ENCODE measurements at places on chromosomes 13 and 19.
A peak's percentile ranks its signal among the peaks of the same experiment; 100 is the strongest.

DNA sequence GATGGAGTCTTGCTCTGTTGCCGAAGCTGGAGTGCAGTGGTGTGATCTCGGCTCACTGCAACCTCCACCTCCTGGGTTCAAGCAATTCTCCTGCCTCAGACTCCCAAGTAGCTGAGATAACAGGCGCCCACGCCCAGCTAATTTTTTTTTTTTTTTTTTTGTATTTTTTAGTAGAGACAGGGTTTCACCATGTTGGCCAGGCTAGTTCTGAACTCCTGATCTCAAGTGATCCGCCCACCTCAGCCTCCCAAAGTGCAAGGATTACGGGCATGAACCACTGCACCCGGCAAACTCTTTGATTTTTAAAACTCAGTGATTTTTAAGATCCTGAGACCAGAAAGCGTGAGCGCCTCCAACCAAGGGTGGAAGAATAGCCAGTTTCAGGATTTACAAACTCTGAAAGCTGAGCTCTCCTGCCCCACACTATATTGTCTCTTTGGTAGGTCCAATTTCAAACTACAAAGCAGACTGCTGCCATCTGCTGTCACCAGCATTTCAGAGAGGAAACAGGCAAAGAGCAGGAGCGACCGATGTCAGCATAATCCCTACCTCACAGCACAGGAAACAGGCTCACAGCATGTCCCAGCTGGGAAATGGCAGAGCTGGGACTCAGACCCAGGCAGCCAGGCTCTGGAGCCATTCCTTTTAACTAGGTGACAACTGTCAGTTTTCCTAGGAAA, 9.2 kb downstream of the NOSIP start:
- no peak for ATAC-seq

- peak; percentile 83 for ATAC-seq
Observed at GRCh38 chr19:4369109-4369887, 25.9 kb downstream of the MPND start.

- ATAC-seq, result no peak
Observed at GRCh38 chr13:97654236-97654635, 220.3 kb downstream of the RAP2A start.

- ATAC-seq, result no peak
Observed at GRCh38 chr13:114319441-114319913, 5.2 kb downstream of the CHAMP1 start.

GRCh38 chr19:34661357-34661756, 15.6 kb downstream of the SCGB2B2 start:
- no peak for ATAC-seq

DNA sequence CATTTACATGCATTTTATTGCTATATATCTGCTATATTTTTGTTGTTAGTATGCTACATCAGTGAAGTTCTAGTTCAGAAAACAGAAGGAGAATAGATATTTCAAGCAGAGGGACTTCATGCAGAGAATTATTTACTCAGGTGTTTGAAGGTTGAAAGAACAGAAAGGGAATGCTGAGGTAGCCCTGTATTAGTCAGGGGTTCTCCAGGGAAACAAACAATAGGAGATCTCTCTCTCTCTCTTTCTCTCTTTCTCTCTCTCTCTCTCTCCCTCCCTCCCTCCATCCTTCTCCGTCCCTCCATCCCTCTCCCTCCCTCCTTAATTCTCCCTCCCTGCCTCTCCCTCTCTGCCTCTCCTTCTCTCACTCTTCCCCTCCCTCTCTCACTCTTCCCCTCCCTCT, 114.3 kb upstream of the TDRD3 start:
- ATAC-seq, result no peak

DNA sequence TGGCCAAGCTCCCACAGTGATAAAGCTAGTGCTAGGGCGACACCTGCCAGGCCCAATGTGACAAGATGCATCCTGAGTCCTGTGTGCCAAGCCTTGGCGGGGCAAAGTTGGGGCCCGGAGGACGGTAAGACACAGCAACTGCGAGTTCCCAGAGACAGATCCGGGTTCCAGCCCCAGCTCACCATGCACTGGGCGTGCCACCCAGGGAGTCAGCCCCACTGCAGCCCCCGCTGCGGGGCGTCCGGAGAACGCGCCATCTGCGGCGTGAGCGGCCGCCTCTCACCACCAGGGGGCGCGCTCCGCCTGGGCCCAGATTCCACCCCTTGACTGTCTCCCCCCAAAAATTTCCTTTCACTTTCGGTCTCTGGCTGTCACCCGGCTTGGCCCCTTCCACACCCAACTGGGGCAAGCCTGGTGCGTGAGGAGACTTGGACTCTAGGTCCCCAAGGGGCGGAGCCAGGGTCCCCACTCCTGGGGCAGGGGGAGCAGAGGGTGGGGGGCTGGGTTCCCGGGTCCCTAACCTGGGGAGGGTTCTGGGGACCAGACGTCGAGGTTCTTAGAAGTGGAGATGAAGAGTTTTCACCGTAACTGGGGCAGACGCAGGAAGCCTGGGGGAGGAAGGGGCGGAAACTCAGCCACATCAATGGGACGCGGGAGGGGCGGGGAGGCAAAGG, at the start of gene FLT3LG:
FLT3LG (plus strand) TSS at position 348 of the 674 bp plus-strand sequence. CDS start 425 bp downstream, outside the sequence.
- peak; percentile 77 for ATAC-seq

- ATAC-seq, result no peak
Observed at GRCh38 chr13:61608138-61608537, 192.5 kb upstream of the PCDH20 start.

DNA sequence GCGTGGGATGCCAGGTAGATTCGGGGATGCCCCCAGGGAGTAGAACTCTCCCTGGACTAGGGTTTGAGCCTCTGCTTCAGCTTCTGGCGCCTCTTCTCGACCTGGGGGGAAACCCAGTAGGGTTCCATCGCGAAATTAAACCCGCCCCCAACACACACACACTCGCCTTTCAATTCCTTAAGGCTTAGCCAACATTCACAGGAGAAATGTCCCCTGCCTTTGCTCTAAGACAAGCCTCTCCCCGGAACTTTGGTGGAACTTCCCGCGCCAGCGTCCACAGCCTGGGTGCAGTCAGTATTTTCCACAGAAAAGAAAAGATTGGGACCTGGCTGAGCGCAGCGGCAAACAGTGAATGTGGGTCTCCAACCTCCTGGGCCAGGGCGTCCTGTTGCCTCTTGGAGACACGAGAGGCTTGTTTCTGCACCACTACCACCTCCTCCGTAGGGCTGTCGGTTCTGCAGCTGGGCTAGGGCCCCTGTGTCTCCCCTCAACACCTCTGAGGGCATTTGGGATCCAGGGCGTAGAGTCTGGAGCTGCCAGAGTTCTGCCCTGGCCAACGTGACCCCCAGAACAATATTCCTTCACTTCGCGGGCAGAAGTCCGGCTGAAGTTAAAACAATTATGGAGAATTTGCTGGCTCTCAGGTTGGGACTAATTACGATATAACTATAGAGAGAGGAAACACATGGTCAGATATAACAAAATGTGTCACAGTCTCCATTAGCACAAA, 3.2 kb downstream of the PDX1 start:
- no peak for ATAC-seq

- no peak for ATAC-seq
Observed at GRCh38 chr13:31755803-31756212, 16.5 kb downstream of the RXFP2 start.

- peak; percentile 96 for ATAC-seq
Observed at GRCh38 chr13:44259045-44260027, 114.3 kb upstream of the SERP2 start.

DNA sequence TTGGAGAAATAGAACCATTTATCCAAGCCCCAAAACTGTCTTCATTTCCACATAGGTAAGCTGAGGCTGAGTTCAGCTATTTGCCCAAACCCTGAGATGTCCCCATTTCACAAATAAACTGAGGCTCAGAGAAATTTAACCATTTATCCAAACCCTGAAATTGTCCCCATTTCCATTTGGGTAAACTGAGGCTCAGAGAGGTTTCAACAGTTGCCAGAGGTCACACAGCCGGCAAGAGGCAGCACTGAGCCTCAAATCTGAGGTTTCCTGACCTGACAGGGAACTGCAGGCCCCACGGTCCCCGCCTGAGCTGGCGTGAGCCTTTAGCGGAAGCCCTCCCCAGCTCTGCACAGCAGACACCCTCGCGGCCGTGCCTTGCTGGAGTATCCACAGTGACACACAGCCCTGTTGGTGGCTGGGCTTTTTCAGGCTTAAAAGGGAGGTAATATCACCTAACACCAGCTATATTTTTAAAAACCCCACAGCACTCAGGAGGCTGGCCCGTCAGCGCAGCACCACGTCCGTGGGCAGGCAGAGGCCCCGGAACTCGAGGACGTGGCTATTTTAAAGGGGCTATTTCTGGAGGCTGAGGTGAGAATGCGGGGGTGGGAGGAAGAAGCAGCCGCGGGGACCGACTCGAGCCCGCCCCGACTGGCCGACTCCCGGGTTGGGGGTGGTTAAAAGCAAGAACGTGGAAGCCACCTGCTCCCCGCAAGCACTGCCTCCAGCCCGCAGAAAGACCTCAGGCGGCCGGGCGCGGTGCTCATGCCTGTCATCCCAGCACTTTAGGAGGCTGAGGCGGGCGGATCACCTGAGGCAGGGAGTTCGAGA, 18.5 kb downstream of the PTPRS start:
- peak; percentile 89 for ATAC-seq

DNA sequence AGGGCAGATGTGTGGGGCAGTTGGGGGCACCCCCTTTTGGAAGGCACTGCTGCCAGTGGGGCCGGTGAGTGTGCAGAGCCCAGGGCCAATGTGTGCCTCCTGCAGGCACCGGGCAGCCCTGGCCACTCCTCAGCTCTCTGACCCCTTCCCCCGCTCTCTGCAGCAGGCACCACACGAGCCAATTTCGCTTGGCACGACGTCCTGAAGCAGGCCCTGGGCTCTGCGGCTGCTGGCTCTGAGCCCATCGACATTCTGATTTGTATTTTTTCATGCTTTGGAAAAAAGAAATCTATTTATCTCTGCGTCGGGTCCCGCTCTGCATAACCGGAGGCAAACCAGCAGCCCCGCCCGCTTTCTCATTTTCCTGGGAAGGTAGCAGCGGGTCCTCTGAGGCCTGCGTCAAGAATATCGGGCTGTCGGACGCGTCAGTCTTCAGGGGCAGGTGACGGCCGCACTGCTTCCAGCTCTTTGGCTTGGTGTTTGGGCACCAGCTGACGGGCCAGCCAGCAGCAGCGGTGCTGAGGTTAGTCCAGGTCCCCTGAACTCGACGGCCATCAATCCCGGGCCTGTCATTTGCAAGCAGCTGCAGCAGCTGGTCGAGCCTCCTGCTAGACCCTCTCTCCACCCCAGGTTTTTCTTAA, 134.3 kb downstream of the KDM4B start:
- no peak for ATAC-seq

DNA sequence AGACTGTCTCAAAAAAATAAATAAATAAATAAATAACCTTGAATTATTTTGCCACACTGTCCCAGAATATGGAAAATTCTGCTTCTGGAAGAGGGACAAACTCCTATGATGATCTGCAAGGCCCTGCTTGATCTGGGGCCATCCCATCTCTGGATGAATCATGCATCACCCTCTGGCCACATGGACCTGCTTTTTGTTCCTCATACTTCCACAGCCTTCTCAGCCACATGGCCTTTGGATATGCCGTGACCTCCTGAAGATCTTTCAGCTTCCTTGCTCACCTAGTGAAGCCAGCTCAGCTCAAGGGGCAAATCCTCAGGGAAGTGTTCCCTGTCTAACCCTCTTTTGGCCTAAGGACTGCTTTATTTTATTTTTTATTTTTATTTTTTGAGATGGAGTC, 10.3 kb downstream of the IER2 start:
- no peak for ATAC-seq

DNA sequence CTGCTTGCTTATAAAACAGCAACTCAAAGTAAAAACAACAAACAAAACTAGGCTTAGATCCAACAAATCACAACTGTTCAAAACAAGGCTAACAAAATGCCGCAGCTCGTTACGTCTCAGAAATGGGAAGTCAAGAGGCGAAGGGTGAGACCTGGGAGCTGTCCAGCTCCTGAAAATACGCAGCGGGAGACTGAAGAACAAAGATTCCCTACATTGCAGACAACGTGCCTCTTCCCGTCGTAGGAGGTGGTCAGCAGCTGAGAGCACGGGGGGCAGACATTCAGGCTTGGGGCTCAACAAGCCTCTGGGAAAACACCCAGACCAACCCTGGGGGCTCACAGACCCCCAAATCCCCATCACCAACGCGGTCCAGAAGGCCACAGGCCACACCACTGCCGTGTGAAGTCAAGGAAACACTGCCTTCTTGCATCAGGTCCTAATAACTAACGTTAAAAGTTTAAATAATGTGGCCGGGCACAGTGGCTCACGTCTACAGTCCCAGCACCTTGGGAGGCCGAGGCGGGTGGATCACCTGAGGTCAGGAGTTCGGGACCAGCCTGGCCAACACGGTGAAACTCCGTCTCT, 13.5 kb downstream of the PLPP2 start:
- no peak for ATAC-seq

- no peak for ATAC-seq
Observed at GRCh38 chr13:70703755-70704154, 595.5 kb upstream of the KLHL1 start.

DNA sequence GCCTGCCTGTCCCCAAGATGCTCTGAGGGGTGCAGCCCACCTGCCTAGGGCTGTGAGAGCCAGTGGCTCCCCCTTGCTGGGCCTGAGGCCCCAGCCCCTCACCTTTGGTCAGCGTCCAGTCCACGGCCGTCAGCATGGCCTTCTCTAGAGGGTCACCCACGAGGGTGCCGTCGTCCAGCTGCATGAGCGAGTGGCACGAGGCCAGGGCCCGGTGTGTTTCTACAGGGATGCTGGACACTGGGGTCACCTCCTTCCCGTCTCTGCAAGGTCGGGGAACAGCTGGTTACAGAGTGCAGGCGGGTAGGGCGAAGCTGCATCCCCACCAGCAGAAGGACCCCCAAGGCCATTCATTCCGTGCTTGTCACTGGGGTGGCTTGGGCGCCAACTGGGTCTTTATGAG, 9.0 kb downstream of the ATP13A1 start:
- ATAC-seq, result no peak

DNA sequence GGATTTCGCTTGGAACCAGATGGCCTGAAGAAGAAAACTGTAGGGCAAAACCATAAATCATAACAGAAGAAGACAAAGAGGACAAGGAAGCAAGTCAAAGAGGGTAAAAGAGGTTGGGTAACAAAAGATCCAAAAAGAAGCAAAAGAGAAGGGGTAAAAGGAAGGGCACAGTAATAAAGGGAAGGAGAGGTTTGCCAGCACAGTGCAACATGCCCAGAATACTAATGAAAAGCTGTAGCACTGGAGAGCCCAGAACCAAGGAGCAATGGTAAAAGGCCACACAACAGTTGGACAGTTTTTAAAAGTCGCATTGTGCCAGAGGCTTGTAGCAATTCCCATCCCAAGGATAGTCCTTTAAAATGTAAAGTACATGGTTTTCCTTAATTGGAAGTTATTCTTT, 506.6 kb downstream of the PCDH9 start:
- no peak for ATAC-seq

DNA sequence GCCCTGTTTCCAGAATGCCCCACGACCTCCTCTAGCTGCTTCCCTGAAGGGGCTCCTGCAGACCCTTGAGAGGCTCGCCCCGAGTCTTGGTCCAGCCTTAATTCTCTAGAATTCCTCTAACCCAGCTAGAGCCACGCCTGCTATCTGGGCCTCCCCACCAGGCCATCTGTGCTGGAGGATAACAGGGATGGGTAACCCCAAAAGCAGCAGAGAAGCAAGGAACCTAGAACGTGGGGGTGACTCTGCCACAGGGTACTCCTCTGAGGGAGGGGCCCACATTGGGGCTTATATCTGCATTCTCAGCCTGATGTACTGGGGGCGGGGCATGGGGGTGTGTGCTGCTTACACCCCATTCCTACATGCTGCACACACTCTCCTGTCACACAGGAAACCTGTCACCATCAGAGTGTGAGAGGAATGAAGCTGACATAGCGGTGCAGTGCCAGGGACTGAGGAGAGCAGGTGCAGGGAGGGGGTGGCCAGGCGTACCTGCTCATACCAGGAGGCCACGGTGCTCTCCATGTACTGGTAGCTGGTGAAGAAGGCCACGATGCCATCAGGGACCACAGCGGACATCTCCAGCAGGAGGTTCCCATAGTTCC, 13.8 kb downstream of the KLC3 start:
- no peak for ATAC-seq
